Upper lobe of right lung (tissue), 1 donor: ENCODE measurements at places on chromosomes 12 and 14.

DNA sequence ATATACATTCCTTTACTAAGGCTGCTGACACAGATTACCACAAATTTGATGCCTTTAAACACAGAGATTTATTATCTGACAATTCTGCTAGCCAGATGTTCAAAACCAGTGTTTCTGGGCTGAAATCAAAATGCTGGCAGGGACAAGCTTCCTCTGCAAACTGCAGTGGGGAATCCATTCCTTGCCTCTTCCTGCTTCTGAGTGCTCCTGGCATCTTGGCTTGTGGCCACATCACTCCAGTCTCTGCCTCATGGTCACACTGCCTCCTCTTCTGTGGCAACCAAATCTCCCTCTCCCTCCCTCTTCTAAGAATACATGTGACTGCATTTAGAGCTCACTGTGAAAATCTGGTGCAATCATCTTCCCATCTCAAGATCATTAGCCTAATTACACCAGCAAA, 235.7 kb downstream of the TTC8 start:
- DNase-seq: no peak

GRCh38 chr14:33504246-33505099, 446.4 kb downstream of the EGLN3 start:
- DNase-seq: no peak

DNA sequence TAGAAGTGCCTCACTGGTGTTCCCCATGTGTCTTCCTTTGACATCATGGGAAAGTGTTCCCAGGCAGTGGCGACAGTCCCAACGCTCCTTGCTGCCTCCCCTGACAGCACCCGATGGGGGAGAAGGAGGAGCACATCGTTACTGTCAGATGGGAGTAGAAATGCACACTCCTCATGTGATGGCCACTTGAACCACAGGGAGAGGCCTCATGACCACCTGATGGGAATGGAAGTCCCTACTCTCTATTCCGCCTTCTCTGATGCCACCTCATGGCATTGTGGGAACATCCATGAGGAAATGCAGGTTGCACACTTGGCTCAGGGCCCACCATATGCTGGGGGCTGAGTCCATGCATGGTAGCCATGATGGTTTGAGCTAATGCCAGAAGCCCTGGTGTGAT, 14.3 kb upstream of the CORO1C start:
- DNase-seq: no peak

DNA sequence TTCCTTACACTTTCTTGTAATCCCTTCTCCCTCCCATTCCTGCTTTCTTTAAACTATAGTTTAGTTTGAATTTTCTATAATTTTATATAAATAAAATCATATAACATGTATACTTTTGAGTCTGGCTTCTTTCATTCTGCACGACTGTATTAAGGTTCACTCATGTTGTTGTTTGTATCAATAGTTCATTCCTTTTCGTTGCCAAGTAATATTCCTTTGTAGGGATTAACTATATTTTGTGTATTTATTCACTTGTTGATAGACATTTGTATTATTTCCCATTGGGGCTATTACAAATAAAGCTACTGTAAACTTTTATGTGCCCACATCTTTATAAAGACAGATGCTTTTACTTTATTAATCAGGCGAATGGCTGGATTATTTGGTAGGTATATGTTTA, 39.4 kb upstream of the TBC1D15 start:
- no peak for DNase-seq

DNA sequence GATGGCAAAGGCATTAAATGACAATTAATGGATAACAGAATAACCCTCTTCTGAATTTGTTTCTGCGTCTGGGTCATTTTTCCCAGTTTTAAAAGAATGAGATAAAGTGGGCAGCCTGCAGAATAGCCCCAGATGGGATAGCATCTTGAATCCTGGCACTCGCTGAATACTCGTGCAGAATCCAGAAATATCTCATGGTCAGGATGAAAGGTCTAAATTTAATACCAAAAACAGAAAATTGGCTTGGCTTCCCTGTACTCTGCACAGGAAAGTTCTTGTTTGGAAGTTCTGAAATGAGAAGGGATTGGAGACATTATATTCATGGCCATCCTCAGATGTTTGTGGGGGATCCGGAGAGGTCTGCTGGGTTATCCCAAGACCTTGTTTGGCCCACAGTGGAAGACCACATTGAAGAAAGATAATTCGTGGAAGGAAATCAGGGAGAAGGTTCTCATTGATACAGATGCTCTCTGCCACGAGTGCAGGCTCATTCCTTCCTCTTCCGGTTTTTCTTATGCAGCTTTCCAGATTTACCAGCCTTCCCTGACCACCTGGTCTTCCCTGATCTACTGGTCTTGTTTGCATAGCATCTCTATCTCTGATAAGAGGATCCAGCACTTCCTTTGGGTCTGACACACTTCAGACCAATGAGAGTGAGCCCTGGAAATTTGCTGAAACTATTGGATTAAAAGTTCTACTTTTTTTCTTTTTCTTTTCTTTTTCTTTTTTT, 6.0 kb upstream of the IFT81 start:
- DNase-seq: no peak
